ENCODE measurements at places on chromosomes 5 and 9.

DNA sequence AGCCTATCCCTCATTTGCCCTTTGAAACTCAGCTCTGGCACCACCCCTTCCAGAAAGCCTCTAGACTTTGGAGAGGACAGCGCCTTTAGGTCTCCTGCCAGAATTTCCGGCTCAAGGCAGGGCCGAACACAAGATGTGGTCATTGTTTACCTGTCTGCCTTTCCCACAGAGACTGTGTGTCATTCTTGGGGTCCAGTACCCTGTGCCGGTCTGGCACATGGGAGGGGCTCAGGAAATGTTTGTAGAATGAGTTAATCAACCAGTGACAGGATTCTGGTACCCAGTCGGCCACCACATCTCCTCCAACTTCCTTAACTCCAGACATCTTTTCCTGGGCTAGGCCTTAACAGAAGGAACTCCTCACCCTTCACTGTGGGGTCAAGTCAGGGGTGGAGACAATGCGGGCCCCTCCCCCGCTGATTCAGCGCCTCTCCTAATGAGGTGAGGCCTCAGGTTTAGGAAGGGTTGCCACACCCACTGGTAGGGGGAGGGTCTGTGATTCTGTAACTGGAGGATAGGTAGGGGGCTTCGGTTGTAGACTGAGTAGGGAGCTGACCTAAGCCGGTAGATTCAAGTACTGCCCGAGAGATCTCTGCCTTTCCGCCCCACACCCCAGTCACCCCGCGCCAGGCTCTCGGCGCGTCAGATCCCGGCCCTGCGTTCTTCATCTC is 29.3 kb downstream of the PCDH1 start:
- no peak for DNase-seq

DNA sequence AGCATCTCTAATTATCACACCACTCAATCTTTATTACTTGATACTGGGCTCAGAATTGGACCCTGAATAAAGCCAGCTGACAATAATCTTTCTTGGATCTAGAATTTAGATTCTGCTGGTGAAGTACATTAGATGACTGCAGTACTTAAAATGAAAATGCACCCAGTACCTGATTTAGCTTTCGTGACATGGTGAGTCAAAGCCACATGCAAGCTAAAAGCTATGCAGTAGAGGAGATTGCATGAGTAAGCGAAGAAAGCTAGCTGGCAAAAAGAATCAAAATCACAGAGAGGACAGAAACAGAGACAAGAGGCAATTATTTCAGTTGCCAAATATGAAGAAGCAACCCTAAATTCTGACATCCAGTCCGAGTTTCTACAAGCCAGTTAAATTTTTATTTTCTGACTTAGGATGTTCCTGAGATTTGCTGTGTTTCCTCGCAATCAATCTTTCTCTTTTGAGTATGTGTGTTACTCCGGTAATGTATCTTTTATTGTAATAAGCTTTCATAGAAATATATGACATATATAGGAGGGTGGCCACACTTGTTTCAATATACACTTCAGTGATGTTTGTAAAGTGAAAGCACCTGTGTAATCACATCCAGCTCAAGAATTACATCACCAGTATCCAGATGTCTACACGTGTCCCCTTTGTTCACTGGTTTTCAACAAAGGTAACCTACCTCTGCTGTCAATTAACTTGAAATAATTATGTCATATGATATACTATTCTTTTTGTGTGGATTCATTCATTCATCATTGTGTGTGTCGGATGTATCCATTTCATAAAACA is 101.7 kb downstream of the CDH18 start:
- no peak for DNase-seq

GRCh38 chr9:112000743-112001142 is 104.1 kb downstream of the UGCG start:
- DNase-seq = no peak

DNA sequence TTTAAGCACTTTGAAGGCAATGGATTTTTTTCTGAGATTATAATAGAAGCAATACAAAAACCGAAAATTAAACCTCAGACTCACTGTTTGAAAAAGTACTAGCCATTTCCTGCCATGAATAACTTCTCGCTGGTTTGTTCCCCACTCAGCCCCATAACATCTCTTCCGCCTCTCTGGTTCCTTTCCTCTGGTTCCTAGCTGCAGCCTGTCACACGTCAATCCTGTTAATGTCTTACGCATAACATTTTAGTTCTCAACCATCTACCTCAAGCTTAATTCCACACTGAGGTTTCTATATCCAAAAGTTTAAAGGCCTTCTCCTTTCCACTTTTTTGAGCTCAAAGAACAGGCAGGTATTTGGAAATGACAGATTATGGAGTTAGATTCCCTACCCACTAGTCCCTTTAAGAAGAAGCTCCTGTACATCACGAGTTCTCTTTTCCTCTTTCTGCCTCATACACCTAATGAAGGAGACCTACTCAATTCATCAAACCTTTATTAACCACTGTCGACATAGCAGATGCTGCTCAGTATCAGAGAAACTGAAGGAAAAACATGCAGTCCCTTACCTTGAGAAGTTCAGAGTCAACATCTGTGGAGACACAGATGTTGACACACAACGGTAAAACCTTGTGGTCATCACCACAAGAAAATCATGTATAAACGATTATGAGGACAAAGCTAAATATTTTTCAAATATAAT is 243.0 kb upstream of the PTGER4 start:
- DNase-seq = no peak

DNA sequence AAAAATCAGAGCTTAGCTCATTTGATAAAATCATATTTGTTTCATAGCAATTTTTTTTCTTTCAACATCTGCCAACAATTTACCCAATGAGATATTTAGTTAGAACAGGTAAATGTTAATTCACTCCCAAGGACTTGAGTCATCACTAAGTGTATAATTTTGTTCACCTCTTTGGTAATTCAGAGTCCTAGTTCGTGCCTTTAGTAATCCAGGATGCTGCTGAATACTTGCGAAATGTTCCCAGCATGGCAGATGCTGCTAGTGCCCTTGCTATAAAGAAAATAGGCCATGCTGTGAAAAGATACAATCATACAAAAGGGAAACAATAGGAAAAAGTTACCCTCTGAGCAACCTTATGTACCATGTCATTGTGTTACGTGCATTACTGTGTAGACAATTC is 210.5 kb downstream of the CSNK1G3 start:
- no peak for DNase-seq

GRCh38 chr9:13688990-13689600 is 409.6 kb upstream of the MPDZ start:
- no peak for DNase-seq

- no peak for DNase-seq
Measured at GRCh38 chr9:106326493-106326892, 536.5 kb upstream of the ZNF462 start.

GRCh38 chr5:81631124-81631523 is 119.8 kb downstream of the SSBP2 start:
- DNase-seq = no peak

GRCh38 chr5:127184851-127185250 is 105.7 kb upstream of the MEGF10 start:
- DNase-seq = no peak

GRCh38 chr5:76953551-76954382 is 922 bp downstream of the CRHBP start:
- no peak for DNase-seq

- DNase-seq = no peak
Measured at GRCh38 chr5:40784027-40784653, 14.0 kb downstream of the PRKAA1 start.

DNA sequence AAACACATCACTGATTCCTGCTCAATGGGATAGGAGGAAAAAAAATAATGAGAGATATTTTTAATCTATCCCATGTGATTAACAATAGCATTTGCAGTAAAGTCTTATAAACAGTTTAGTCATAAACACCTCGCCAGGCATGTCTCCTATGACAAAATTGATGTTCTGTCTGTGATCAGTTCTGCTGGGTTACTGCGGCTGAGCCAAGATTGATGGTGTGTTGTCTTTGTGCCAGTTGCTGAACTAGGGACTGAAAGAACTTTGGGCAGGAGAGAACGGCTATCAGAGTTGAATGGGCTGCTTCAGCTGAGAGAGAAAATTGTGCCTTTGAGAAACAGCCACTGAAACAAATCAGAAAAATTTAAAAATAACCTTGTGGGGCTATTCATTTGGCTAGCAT is 37.3 kb upstream of the MAMDC2 start:
- DNase-seq = no peak

GRCh38 chr5:132681983-132682382 is 8.2 kb downstream of the IL4 start:
- DNase-seq = no peak

- DNase-seq = no peak
Measured at GRCh38 chr5:111225926-111226325, 1.7 kb downstream of the CAMK4 start.

- DNase-seq = no peak
Measured at GRCh38 chr9:113604393-113604792, 140.9 kb downstream of the RGS3 start.

DNA sequence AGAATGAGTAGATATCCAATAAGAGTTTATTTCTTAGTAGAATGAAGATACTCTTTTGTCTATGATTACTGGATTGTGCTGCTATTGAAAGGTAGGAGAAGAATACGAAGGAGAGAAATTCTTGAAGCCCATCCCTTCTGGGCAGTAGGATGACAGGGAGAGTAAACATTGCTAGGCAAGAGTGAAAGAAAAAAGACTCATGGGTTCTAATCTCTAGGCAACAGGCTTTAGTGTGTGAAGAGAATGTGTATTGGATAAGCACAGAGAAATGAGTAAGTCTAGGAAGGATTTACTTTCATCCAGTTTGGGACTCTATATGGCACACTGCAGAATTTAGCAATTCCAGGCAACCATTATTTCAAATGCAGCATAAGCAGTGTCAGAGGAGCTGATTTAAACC is 216.0 kb downstream of the GABRG2 start:
- no peak for DNase-seq

DNA sequence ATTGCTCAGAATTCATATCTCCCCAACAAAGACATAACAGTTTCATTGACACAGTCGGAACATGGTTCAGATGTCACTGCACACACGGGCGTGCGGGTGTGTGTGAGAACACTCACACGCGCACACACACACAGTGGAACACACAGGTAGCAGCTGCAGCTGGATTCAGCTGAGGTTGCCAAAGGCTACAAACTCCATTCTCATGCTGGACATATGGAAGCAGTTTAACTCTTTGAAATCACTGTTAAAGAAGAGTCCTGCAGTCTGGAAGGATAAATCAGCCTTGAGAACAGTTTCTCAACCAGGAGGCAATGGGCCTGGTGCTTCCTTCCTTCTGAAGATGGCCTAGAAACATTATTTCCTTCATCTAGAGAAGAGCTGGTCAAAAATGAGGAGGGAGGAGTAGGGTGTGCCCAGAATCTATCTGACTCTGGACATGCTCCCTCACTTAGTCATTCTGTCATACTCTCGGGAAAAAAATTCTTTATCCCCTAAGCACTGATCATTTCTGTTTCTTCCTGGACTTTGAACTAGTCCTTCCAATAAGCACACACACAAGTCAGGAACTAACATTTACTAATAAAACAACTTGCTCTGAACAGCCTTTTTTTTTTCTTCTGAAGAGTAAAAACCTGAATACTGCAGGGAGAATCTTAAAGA is 160.6 kb downstream of the ZDHHC21 start:
- DNase-seq = no peak

- no peak for DNase-seq
Measured at GRCh38 chr9:15357050-15357653, 50.1 kb upstream of the TTC39B start.

GRCh38 chr5:51347704-51348103 is 35.5 kb upstream of the ISL1 start:
- DNase-seq = no peak
